ENCODE measurements at places on chromosomes 1 and 21.

DNA sequence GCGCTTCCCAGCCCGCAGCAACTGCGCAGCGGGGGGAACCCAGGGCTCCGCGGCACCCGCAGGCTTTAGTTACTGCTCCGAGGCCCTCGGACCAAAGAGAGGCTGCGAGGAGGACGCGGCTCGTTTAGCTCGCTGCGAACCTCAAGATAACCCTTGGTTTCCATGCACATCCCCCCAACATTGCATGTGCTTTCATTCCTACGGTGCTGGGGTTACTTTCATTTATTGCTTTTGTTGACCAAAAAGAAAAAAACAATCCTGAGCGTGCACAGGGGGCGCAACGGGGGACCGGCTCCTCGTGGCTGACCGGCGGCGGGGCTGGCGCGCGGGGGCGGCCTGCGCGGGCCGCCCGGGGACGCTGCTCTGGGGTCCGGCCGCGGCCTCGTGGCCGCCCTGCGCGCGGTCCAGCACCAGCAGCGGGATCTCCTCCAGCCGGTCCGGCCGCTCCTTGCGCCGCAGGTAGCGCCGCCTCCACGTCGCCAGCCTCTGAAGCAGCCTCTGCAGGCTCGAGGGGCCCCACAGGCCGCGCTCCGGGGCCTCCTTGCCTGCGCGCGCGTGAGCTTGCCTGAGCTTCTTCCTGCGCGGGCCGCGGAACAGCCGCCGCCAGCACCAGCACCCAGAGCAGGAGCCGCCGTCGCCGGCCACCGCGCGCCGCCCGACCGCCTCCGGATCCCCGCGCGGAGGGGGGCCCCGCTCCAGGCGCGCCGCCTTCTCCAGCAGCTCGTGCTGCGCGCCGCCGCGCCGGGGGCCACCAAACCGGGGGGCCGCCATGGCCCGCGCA lies 77.4 kb downstream of the DESI2 start:
- H3K36me3 ChIP-seq, result no peaks in the 10 kb centered on the region
- H3K4me1 ChIP-seq, result peaks cover 11% of the 10 kb centered on the region
- no peak for DNase-seq
- peak overlapping the region; percentile 85 for H3K4me3 ChIP-seq
- peak overlapping the region; percentile 85 for H3K27ac ChIP-seq
- H3K27me3 ChIP-seq, result peaks cover 7% of the 10 kb centered on the region

GRCh38 chr1:32115496-32115895 lies 7.6 kb downstream of the KPNA6 start:
- H3K27ac ChIP-seq, result peak overlapping the region; percentile 25
- H3K27me3 ChIP-seq, result no peaks in the 10 kb centered on the region
- DNase-seq, result no peak
- H3K4me3 ChIP-seq, result peak overlapping the region; percentile 30

DNA sequence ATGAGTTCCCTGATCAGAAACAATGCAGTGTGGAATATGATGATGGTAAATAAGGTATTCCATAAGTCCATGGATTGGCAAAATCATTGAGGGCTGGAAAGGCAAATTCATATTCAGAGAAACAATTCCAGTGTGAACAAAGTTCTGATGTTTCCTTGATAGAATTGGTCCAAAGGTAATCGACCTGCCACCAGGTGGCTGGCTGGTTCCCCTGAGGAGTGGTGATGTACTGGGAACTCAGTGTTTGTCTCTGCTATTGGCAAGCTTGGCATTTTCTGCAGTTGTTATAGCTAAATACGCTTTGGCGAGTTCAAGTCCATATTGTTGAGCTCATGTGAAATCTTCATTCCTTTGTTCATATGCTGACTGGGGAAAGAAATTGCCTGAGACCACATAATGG lies 165.5 kb upstream of the PTGFR start:
- H3K4me3 ChIP-seq, result no peak overlapping the region
- peaks cover 12% of the 10 kb centered on the region for H3K27me3 ChIP-seq
- H3K4me1 ChIP-seq, result no peaks in the 10 kb centered on the region

- no peaks in the 10 kb centered on the region for H3K27me3 ChIP-seq
- no peak overlapping the region for H3K4me3 ChIP-seq
- no peak for DNase-seq
- no peaks in the 10 kb centered on the region for H3K36me3 ChIP-seq
- no peak overlapping the region for H3K27ac ChIP-seq
- H3K4me1 ChIP-seq, result no peaks in the 10 kb centered on the region
Measured at GRCh38 chr21:14096172-14096571, 114.6 kb downstream of the LIPI start.

GRCh38 chr1:189726806-189727205 lies 750.9 kb downstream of the BRINP3 start:
- no peaks in the 10 kb centered on the region for H3K36me3 ChIP-seq
- no peak overlapping the region for H3K27ac ChIP-seq
- DNase-seq, result no peak
- H3K4me3 ChIP-seq, result no peak overlapping the region
- no peaks in the 10 kb centered on the region for H3K27me3 ChIP-seq
- no peaks in the 10 kb centered on the region for H3K4me1 ChIP-seq

Measured in naive thymus-derived CD8-positive, alpha-beta T cell (primary cell).